ENCODE measurements at places on chromosomes 5 and 9.

- DNase-seq = no peak
Observed at GRCh38 chr5:128279345-128279744, 195.8 kb downstream of the SLC12A2 start.

DNA sequence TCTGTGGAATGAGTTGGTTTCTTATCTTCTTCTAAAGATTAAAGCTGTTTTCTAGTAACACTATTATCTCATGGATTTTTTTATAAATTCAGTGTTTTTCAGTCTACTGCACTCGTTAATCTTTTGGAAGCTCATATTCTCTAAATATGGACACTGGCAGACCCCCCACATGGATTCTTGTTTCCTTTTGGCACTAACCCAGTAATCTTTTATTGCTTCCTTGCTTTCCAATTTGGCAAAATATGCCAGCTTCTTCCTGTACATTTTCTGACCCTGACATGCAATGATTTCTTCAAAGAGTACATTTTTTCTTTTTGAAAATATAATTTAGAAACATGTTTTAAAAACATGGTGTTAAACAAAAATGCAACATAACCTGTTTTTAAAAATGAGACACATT, 474.2 kb upstream of the FTMT start:
- no peak for DNase-seq

DNA sequence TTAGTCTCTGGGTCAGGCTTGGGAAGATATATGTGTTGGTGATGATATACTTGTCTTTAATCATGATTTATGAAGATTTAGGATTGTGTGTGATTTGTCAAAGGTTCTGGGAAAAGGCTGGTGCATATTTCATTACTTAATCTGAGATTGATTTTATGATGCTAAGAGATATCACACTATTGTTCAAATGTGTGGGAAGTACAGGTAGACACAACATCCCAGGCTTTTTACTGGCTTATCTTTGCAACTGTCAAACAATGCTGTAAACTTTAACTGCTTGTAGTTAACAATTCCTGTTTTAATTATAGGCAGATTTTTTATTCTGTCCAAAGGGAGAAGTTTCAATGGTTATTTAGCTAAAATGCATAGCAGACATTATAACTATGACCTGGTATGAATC, 23.9 kb downstream of the PBX3 start:
- no peak for DNase-seq

GRCh38 chr5:124059200-124059599, 547.2 kb downstream of the CSNK1G3 start:
- DNase-seq = no peak

- DNase-seq = no peak
Observed at GRCh38 chr5:15827741-15828140, 327.8 kb downstream of the FBXL7 start.

GRCh38 chr5:176776916-176777315, 33.4 kb upstream of the UNC5A start:
- no peak for DNase-seq

GRCh38 chr9:112072721-112073638, 102.1 kb downstream of the SUSD1 start:
- DNase-seq = no peak

- DNase-seq = no peak
Observed at GRCh38 chr5:113047733-113048652, 71.4 kb downstream of the DCP2 start.

GRCh38 chr9:2559192-2560152, 62.1 kb upstream of the VLDLR start:
- no peak for DNase-seq

- DNase-seq = no peak
Observed at GRCh38 chr5:99187611-99188010, 258.8 kb upstream of the CHD1 start.

DNA sequence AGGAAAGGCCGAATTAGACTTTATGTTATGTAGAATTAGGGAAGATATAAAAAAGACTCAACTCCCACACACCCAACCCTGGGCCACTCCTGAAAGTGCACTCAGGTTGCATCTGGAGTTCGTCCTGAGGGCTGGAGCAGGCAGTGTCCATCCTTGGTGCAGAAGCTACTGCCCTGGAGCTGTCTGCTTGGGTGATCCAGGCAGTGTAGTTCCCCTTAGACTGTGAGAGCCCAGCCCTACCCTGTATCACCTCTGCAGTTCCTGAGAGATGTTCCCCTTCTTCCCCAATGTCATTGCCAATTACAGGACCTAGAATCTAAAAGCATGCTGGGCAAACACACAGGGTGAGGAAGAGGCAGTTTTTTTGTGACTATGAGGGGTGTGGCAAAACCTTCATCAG, 368.3 kb upstream of the ST8SIA4 start:
- no peak for DNase-seq

GRCh38 chr9:16213781-16214515, 656.5 kb downstream of the BNC2 start:
- DNase-seq = no peak

GRCh38 chr5:107771926-107772325, 101.2 kb upstream of the EFNA5 start:
- no peak for DNase-seq

DNA sequence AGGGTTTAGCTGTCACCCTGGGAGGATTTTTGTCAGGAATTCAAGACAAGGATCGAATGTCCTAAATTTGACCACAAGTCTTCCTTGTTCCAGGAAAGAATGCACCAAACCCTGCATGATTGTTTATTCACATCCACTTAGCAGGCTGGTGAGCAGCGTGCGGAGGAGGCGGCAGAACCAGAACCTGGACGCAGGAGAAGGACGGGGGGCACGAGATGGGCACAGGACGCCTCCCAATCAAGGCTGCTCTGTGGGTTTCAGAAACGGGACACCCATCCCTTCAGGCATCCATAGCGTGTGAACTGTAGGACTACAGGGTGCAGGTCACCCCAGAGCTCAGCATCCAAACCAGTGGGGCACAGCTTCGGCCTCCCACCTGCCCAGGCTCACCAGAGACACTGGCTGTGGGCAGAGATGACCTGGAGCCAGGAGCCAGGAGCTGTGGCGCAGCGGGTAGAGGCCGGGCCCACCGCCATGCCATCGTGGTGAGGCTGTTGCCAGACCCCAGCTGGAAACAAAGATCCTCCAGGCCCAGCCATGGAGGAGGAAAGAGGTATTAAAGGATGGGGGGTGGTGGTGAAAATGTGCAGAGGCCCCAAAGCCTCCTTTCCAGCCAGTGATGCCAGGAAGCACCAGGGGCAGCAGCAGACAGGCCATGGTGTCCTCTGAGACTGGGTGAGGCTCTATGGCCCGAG, 32.3 kb upstream of the ADAMTS2 start:
- no peak for DNase-seq

GRCh38 chr9:113649054-113649453, 185.5 kb downstream of the RGS3 start:
- DNase-seq = peak; percentile 69
